ENCODE measurements at places on chromosomes 1 and 21. TPM values are rescaled to one million over a fixed set of nuclear protein-coding genes. Genes with fewer than 3 reads are reported as not detected.

Gene CYP4B1
- not detected for total RNA-seq

Gene NBPF20
- 2.1 TPM for total RNA-seq

Gene APCS
- total RNA-seq = not detected

Gene RGS13
- not detected for total RNA-seq

Gene MYOG
- total RNA-seq = not detected

Gene ECM1
- 8.0 TPM for total RNA-seq

Gene MAB21L3
- 0.18 TPM for total RNA-seq

Gene RBM11
- total RNA-seq = not detected

Gene SPRR1B
- not detected for total RNA-seq

Gene PYCR2
- 34.3 TPM for total RNA-seq

Gene SYPL2
- total RNA-seq = 1.7 TPM

Gene GPR161
- 7.0 TPM for total RNA-seq

Gene MROH9
- 0.27 TPM for total RNA-seq

Gene PDZK1
- total RNA-seq = not detected

Gene C1orf35
- 21.8 TPM for total RNA-seq

Gene NBPF10
- 3.7 TPM for total RNA-seq

Gene TLR5
- total RNA-seq = not detected

Gene CNR2
- under 0.01 TPM for total RNA-seq

Gene C1orf87
- not detected for total RNA-seq

Gene S100A8
- not detected for total RNA-seq

Gene KCNJ9
- total RNA-seq = 0.08 TPM
